ENCODE measurements at places on chromosomes 13 and 19.

DNA sequence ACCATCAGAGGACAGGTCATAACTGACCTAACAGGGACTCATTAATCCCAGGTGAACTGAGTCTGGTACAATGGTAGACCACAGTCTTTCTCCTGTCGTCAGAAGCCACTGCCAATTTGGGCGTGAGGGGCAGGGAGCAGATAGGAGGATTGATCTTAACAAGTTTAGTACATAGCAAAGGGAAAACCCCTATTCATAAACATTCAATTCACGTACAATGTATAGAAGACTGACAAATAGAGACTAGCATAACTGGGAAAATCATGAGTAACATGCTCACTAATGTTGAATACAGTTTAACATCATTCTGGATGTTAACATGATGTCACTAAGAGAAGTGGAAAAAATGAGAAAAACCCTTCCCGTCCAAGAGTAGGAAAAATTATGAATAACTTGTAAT is 54.1 kb downstream of the SLC7A1 start:
- no peak for DNase-seq

DNA sequence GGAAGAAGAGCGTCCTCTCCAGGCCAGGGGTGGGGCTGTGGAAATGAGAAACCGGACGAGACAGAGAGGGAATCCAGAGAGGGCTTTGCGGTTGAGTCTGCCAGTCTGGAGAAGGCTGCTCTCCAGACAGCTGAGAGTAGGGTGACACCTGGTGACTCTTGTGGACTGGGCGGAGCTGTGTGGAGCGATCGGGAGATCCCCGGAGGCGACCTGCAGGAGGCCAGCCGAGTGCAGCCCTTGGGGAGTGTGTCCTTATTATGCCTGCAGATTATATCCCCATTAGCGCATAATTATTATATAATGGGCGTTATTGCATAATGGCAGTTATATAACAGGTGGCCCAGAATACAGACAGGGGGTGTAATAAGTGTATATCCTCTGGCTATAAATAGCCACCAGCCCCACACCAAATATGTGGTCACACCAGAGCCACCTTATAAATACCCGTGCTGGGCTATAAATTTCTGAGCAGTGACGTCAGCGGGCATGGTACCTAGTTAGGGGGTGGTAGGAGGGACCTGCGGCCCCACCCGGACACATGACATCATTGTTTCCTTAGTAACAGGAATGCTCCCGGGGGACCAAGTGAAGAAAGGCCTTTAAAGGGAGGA is 41.2 kb downstream of the NFIX start:
- DNase-seq, result peak; percentile 71

DNA sequence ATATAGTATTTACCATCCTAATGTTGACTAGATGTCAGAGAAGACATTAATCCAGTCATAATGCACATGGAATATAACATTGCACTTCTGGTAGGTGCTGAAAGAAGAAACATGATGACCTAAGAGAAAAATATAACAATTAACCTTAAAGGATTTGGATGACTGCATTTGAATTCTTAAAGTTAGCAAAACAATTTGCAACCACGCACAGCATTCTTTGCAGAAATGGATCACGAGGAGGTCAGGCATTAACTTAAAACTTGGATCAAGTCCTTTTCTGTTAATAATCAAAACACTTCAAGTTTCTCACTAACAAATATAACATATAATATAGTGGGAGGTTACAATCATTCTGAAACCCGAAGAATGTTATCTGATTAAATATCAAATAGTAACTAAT is 525.0 kb upstream of the SLITRK6 start:
- no peak for DNase-seq

DNA sequence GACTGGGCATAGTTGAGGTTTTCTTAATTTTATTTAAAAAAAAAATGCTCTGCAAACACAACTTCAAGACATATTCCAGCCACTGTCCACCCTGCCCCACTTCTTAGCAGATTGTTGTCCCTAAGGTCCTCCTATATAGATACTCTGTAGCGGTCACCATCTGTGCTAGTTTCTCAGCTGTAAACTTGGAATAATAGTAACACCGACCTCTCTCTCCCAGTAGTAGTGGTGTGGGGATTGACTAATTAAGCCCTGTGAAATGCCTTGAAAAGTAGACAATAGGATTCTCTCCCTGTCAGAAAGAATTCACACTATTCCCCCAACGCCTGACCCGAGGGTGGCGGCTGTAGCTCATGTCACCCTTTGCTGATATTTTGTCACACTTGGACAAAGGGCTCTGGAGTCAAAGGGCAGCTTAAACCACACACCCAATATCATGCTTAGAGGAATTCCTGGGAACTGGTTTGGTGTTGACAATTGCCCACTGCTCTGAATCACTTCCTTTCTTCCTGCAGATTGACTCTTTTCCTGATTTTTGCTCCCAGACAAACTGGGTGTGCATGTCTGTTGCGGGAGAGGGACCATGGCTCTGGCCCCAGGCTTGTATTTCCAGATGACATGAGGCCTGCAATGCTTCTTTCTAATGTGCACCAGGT is 9.2 kb upstream of the SERP2 start:
- DNase-seq, result peak; percentile 43

DNA sequence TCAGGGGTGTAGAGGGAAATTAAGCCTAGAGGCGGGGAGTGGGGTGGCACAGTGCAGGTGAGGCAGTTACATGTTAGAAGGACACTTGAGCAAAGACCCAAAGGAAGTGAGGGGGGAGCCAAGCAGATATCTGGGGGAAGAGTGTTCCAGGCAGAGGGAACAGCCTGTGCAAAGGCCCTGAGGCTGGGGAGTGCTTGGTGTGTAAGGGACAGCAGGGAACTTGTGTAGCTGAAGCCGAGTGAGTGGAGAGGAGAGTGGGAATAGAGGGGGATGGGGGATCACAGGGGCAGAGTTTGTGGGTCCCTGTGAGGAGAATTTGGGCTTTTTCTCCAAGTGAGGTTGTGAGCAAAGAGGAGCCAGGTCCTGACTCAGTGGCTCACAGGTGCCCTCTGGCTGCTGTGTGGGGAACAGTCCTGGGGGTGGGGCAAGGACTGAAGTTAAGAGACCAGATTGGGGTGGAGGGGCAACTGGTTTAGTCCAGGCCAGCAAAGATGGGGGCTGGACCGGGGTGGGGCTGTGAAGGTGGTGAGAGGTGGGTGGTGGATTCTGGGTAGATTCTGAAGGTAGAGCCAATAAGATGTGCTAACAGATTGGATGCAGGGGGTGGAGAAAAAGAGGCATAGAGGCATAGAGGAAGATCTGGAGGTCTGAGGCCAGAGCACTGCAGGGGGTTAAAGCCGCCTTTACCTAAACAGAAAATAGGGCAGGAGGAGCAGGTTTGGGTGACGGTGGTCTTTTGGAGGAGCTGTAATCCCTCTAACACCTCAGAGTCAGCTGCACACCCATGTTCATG is 75.3 kb downstream of the CACNA1A start:
- peak; percentile 76 for DNase-seq

DNA sequence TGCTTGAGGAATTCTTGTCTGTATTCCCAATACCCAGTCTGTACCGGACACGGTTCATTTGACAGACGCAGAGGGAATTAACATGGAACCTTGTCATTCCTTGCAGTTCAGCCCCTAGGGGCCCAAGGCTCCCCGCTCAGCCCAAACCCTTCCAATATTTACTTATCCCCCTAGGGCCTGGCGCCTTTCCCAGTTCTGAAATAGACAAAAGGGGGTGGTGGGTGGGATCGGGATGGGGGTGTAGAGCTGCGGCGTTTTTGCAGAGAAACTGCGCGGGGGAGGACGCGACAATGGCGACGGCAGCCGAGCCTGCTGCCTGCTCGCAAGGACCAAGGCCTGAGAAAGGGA is 583 bp downstream of the AKAP8L start:
- DNase-seq, result peak; percentile 66

DNA sequence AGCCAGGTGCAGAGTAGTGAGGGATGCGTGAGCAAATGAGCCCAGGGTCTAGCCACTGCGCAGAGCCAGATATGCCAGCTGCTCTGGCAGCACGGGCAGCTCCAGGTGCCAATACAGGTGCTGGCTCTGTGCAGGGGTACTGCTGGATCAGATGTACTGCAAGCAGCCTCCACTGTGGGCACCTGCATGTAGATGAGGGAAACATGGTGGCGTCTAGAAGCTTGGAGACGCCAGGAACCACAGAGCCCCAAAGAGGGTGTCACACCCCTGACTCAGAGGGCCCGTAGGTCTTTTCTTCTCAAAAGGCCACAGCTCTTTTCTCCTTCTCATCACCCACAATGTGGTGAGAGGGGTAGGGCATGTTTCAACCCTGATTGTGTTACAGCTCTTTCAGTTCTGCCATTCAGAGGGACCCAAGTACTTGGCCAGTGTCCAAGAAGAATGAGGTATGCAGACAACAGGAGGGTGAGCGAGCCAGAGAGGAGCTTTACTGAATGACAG is 244.4 kb upstream of the SLITRK1 start:
- DNase-seq, result peak; percentile 14

- peak; percentile 94 for DNase-seq
Observed at GRCh38 chr13:99034333-99035085, 56.6 kb upstream of the DOCK9 start.

GRCh38 chr13:95188128-95188527 is 113.1 kb downstream of the ABCC4 start:
- DNase-seq, result no peak

GRCh38 chr13:112751617-112752016 is 61.8 kb downstream of the ATP11A start:
- no peak for DNase-seq

DNA sequence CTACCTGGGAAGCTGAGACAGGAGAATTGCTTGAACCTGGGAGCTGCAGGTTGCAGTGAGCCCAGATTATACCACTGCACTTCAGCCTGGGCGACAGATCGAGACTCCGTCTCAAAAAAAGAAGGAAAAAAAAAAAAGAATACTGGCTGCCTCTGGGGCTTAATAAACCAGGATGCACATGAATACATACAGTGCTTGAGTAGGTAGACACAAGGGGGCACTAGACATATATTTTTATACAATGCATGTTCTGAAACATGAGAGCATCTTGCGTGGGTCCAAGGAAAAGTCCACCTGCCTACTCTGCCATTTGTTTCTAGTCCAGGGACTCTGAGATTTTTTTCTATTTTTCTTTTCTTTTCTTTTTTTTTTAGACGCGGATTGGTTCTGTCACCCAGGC is 31.2 kb downstream of the KEAP1 start:
- peak; percentile 53 for DNase-seq

DNA sequence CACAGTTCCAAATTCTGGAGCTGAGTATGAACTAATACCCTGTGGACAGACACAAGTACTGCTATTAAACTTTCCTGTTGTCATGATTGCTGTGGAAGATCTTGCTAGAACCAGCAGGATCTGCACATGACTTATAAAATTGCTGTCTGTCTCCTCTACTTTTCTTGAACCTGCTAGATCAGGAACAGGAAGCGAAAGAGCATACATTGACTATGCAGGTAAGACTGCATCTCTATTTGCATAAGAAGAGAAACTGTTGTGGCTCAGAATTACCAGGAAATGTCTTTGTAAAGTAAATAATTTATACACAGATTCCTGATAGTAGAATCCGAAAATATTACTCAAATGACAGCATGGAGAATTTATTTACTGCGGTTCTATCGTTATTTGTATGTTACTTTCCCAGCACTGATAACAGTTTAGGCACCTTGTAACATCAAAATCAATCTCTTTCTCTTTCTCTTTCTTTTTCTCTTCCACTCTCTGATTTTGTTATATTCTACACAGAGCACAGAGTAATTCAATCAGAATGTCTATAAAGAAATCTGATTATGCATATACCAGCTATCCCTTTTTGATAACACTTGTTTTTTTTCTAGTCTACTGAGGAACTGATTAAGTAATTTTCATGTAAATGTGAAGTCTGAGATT is 226.5 kb downstream of the MYO16 start:
- DNase-seq, result no peak

DNA sequence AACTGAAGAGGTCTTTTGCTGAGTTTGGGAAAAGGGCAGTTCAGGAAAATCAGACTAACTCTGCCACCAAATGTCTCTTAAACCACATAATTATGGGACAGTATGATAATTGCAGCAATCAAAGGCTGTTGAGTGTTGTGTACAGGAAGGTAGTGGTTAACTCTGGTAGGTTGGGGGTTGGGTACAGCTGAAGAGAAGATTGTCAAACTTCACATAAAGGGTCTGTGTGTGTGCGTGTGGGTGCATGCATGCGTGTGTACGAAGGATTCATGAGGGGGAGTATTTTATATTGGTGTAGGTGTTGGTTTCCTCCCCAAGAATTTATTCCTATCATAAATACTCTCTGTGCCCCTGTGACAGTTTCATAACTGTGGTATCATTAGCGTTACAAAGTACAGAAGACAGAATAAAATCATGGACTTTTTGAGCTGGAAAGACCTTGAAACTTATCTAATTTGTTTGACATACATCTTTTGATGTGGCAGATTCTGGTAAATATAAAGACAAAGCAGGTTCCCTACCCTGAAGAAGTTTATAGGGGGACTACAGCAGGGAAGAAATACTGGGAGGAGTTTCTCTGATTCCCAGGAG is 94.1 kb downstream of the PCCA start:
- DNase-seq, result no peak

DNA sequence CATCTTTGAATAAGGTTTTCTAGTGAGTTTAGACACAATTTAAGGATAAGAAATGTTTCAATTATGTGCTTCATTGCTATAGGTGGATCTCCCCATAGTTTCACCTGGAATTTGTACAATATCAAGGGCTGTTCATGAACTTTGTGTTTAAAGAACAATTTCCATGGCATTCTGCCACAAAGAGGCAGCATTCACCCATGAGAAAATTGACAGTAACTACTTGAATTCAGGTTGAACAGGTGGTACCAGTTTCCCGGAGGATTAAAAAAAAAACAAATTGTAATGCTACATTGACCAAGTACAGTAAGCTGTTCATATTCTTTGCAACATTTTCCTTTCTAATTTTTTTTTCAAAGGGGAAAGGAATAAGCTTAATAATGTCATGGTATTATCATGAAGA is 9.1 kb downstream of the SLITRK5 start:
- DNase-seq, result peak; percentile 72

- no peak for DNase-seq
Observed at GRCh38 chr19:35291916-35292315, at the start of gene MAG. MAG (plus strand) TSS chr19:35292161; CDS start chr19:35295409, 3,248 bp downstream.

DNA sequence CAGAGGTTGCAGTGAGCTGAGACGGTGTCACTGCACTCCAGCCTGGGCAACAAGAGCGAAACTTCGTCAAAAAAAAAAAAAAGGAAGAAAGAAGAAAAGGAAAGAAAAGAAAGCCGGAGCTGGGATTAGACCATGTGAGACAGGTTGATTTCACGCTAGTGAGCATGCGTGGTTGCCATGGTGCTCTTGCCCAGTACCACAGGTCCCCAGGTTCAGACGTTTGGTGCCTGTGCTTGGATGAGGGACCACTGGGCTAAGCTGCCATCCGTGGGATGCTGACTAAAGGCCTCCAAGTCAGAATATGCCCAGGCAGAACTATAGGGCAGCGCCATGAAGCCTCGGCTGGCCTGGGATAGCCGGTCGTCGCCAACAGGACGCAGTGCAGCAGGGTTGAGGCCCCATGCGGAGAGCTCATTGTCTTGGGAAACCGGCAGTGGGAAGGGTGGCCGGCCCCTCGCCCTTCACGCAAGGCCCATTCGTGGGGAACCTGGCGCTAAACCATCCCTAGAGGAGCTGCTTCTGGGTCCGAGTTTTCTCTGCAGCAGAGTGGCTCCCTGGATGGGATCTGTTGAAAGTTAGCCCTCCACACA is 7.2 kb upstream of the TEX101 start:
- no peak for DNase-seq

GRCh38 chr19:48870048-48870447 is 1.6 kb upstream of the PLEKHA4 start:
- no peak for DNase-seq

- no peak for DNase-seq
Observed at GRCh38 chr19:1911098-1911497, 5.9 kb downstream of the ADAT3 start.

GRCh38 chr19:29571181-29571580 is 34.9 kb upstream of the POP4 start:
- no peak for DNase-seq
